ENCODE measurements at places on chromosomes 6 and 20. TPM values are rescaled to one million over a fixed set of nuclear protein-coding genes. Genes with fewer than 3 reads are reported as not detected.
A peak's percentile ranks its signal among the peaks of the same experiment; 100 is the strongest.

The TMEM200A gene
- total RNA-seq: 0.65 TPM

The SNTA1 gene
- 24.1 TPM for total RNA-seq

The GNAS gene
- total RNA-seq: 679 TPM

The SLC17A3 gene
- total RNA-seq: not detected

The SRSF6 gene
- 46.1 TPM for total RNA-seq

The NOTCH4 gene
- total RNA-seq: 30.6 TPM

The VSX1 gene
- total RNA-seq: not detected

The SLC35F1 gene
- 5.4 TPM for total RNA-seq

The BACH2 gene
- 4.2 TPM for total RNA-seq

The SOX18 gene
- 19.0 TPM for total RNA-seq

- peak overlapping the region; percentile 95 for H3K27ac ChIP-seq
- no peaks in the 10 kb centered on the region for H3K27me3 ChIP-seq
- H3K4me3 ChIP-seq: peak overlapping the region; percentile 89
These were observed 1.2 kb downstream of the ABHD12 start for GRCh38 chr20:25389401-25389857.

GRCh38 chr6:169972101-169972651 is 220.8 kb downstream of the ERMARD start:
- no peaks in the 10 kb centered on the region for H3K36me3 ChIP-seq
- peaks cover 9% of the 10 kb centered on the region for H3K27me3 ChIP-seq
- no peaks in the 10 kb centered on the region for H3K4me1 ChIP-seq
- no peak overlapping the region for H3K4me3 ChIP-seq
- no peak for DNase-seq
- no peak overlapping the region for H3K27ac ChIP-seq

DNA sequence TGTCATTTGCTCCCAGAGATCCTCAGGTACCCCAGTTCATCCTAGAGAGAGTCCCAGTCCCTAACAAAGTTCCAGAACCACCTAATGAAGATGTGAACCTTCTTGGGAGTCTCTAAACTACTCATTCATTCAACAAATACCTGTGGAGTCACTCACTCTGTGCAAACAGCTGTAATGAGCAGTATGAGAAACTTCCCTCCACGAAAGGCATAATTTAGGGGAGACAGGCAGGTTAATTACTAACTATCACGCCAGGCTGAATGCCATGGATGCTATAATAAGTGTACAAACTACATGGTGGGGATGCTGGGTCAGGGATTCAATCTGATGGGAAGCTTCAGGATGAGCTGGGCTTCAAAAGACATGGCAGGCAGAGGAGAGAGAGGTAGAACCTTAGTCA is 70.1 kb upstream of the AFDN start:
- H3K4me1 ChIP-seq: peaks cover 13% of the 10 kb centered on the region
- no peak overlapping the region for H3K4me3 ChIP-seq
- H3K27ac ChIP-seq: no peak overlapping the region
- H3K36me3 ChIP-seq: no peaks in the 10 kb centered on the region

DNA sequence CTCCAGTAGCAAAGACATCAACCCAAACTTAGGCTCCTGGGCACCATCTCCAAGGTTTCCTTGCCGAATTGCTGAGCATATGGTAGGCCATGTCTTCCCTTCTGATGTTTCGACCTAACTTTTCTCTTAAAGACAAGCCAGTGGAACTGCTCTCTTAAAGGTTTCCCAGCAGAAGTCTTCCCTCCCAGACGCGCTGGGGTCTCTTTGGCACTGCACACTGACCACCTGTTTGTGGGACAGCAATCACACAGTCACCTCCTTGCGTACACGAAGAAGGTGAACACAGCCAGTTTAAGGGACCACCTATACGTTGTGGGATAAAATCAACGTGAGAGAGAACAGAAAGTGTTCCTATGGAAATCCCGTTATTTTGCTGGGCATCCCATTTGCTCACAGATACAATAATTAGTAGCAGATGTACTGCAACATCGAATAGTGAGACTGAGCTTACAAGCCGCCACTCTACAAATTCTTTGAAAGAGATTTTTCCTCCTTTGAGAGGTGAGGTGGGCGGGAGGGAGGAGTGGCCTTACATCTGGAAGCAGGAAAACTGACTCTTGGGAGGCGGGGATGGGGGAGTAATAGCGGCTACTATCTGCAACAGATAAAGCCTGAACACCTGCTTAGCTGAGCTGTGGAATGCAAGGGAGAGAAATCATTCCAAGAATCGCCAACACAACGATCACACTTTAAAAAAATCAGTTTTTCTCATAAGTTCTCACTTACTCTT is 9.9 kb downstream of the GRIK2 start:
- no peak for DNase-seq
- H3K4me3 ChIP-seq: no peak overlapping the region
- no peaks in the 10 kb centered on the region for H3K27me3 ChIP-seq
- no peaks in the 10 kb centered on the region for H3K4me1 ChIP-seq
- no peaks in the 10 kb centered on the region for H3K36me3 ChIP-seq

GRCh38 chr6:132153221-132153898 is 202.2 kb upstream of the CCN2 start:
- H3K36me3 ChIP-seq: no peaks in the 10 kb centered on the region
- no peaks in the 10 kb centered on the region for H3K4me1 ChIP-seq
- H3K27me3 ChIP-seq: no peaks in the 10 kb centered on the region
- no peak for DNase-seq
- H3K4me3 ChIP-seq: no peak overlapping the region

DNA sequence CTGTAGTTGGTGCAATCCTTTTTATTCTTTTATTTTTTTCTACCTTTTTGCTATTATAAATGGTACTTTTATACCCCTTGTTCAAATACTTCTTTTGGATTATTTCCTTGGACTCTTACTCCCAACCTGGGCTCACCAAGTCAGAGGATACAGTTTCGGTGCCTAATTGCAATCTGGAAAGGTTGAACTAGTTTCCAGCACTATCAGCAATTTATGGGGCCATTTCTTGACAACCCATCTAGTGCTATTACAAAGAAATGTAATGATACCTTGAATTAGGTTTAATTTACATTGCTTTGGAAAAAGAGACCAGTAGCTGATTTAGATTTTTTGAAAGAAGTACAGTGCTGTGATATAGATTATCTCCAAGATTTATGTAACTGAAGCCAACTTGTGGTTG is 5.2 kb downstream of the PTPRA start:
- no peak overlapping the region for H3K4me3 ChIP-seq
- H3K27ac ChIP-seq: no peak overlapping the region
- peaks cover 54% of the 10 kb centered on the region for H3K4me1 ChIP-seq
- no peaks in the 10 kb centered on the region for H3K27me3 ChIP-seq
- no peak for DNase-seq
- no peaks in the 10 kb centered on the region for H3K36me3 ChIP-seq

- no peaks in the 10 kb centered on the region for H3K36me3 ChIP-seq
- no peaks in the 10 kb centered on the region for H3K27me3 ChIP-seq
- no peak overlapping the region for H3K27ac ChIP-seq
- no peak for DNase-seq
These were observed 58.6 kb downstream of the AK9 start for GRCh38 chr6:109632405-109632804.

- no peaks in the 10 kb centered on the region for H3K27me3 ChIP-seq
- no peaks in the 10 kb centered on the region for H3K36me3 ChIP-seq
- H3K4me3 ChIP-seq: no peak overlapping the region
These were observed 174.9 kb downstream of the ISM1 start for GRCh38 chr20:13396022-13396421.

- no peaks in the 10 kb centered on the region for H3K27me3 ChIP-seq
- no peak for DNase-seq
- H3K36me3 ChIP-seq: peaks cover 27% of the 10 kb centered on the region
- no peak overlapping the region for H3K4me3 ChIP-seq
- H3K27ac ChIP-seq: no peak overlapping the region
These were observed 1.7 kb upstream of the HSD17B8 start for GRCh38 chr6:33202799-33203198.

GRCh38 chr6:17591287-17591686 is 8.8 kb upstream of the FAM8A1 start:
- no peaks in the 10 kb centered on the region for H3K27me3 ChIP-seq
- H3K36me3 ChIP-seq: no peaks in the 10 kb centered on the region
- H3K27ac ChIP-seq: no peak overlapping the region
- no peak for DNase-seq
- no peak overlapping the region for H3K4me3 ChIP-seq

DNA sequence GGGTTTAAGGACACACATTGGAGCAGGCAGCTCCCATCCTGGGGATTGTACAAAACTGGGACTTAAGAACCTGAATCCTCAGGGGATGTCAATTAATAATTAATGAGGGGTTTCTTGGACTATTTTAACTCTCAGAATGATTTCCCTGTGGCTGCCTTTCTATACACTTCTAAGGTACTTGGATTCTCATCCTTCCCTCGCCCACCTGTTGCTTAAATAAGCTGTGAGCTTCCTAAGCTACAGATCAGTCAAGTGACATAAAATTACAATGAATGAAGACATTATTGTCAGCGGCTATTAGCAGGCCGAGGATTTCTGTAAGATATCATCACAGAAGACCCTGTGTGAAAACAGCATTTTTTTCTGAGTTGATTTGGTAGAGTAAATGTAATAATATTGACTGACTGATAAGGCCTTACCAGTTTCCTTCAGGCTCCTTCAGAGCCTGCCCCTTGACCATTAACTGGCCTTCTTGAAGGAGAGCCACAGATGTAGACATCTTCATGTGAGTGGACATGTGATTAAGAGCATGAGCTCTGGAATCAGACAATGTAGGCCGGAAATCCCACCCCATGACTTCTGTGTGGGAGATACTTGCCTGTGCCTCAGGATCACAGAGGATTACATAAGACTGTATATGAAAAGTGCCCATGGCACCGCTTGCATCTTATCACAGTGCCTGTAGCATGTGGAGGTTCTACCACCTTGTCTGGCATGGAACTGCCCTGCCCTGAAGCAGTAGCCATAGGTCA is 101.7 kb downstream of the TULP4 start:
- peaks cover 12% of the 10 kb centered on the region for H3K4me1 ChIP-seq
- no peaks in the 10 kb centered on the region for H3K27me3 ChIP-seq
- peak; percentile 75 for DNase-seq
- H3K4me3 ChIP-seq: no peak overlapping the region
- H3K36me3 ChIP-seq: peaks cover 14% of the 10 kb centered on the region

- H3K36me3 ChIP-seq: no peaks in the 10 kb centered on the region
- no peak for DNase-seq
- H3K27ac ChIP-seq: no peak overlapping the region
- H3K4me3 ChIP-seq: no peak overlapping the region
- H3K4me1 ChIP-seq: peaks cover 12% of the 10 kb centered on the region
These were observed 611.3 kb downstream of the HDGFL1 start for GRCh38 chr6:23180504-23181293.

GRCh38 chr20:22369100-22369499 is 215.3 kb downstream of the FOXA2 start:
- H3K36me3 ChIP-seq: no peaks in the 10 kb centered on the region
- no peak overlapping the region for H3K4me3 ChIP-seq
- H3K27me3 ChIP-seq: peaks cover 21% of the 10 kb centered on the region
- no peak overlapping the region for H3K27ac ChIP-seq

DNA sequence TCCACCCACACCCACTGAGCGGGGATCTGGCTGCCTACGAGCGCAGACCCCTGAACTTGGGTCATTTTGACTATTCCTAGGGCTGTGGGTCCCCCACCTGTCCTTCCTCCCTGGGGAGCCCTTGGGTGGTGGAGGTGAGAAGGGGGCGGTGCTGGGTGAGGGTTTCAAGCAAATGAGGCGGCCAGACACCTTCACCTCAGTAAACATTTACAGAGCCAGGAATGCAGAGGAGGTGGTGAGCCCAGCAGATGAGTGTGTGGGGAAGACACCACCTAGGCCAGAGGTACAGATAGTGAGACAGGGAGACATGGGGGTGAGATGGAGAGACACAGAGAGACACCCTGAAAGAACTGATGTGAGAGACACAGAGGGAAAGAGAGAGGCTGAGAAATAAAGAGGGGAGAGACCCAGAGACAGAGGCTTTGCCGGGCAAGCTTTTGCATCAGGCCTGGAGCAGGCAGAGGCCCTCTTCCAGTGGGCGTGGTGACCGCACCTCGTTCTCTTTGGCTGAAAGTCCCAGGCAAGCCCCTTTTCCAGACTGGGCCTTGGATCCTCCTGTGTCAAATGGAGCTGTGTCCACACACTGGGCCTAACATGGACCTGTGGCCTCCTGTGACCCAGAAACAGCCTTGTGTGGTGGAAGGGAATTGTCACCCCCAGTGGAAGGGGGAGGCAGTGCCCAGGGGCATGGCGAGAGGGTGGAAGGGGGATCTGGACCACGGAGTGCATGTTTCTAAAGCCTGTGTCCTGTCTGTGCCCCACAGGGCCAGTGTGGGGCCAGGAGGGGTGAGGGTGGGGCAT is 29.7 kb downstream of the CEBPB start:
- peaks cover 29% of the 10 kb centered on the region for H3K4me1 ChIP-seq
- DNase-seq: no peak
- no peak overlapping the region for H3K27ac ChIP-seq
- H3K4me3 ChIP-seq: no peak overlapping the region

- H3K27me3 ChIP-seq: no peaks in the 10 kb centered on the region
- no peak for DNase-seq
- H3K4me3 ChIP-seq: no peak overlapping the region
- H3K4me1 ChIP-seq: no peaks in the 10 kb centered on the region
- H3K27ac ChIP-seq: no peak overlapping the region
These were observed 312.7 kb downstream of the LAMA2 start for GRCh38 chr6:129195643-129196042.

- H3K4me3 ChIP-seq: no peak overlapping the region
- DNase-seq: no peak
These were observed 81.2 kb downstream of the DACT2 start for GRCh38 chr6:168238159-168238909.

DNA sequence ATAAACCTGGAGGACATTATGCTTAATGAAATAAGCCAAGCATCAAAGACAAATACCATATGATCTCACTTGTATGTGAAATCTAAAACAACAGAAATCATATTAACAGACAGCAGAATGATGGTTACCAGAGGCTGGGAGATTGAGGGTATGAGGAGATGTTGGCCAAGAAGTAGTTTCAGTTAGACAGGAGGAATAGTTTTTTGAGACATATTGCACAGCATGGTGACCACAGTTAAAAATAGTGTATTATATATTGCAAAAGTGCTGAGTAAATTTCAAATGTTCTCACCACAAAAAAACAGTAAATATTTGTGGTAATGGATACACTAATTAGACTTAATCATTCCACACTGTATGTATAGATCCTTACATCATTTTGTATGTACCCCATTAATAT is 1.8 kb downstream of the GABRR1 start:
- no peak overlapping the region for H3K27ac ChIP-seq
- H3K27me3 ChIP-seq: no peaks in the 10 kb centered on the region
- H3K36me3 ChIP-seq: no peaks in the 10 kb centered on the region
- DNase-seq: no peak
- H3K4me1 ChIP-seq: peaks cover 4% of the 10 kb centered on the region

- H3K27me3 ChIP-seq: no peaks in the 10 kb centered on the region
- H3K27ac ChIP-seq: no peak overlapping the region
- no peak for DNase-seq
- H3K36me3 ChIP-seq: no peaks in the 10 kb centered on the region
These were observed 161.4 kb downstream of the FOXC1 start for GRCh38 chr6:1770968-1771723.

GRCh38 chr20:9942736-9943135 is 92.1 kb upstream of the ANKEF1 start:
- no peaks in the 10 kb centered on the region for H3K4me1 ChIP-seq
- DNase-seq: no peak
- no peaks in the 10 kb centered on the region for H3K36me3 ChIP-seq
- no peak overlapping the region for H3K4me3 ChIP-seq
- H3K27ac ChIP-seq: no peak overlapping the region

GRCh38 chr6:40543776-40544175 is 43.4 kb downstream of the LRFN2 start:
- no peaks in the 10 kb centered on the region for H3K27me3 ChIP-seq
- H3K4me1 ChIP-seq: no peaks in the 10 kb centered on the region
- H3K4me3 ChIP-seq: no peak overlapping the region
- no peak for DNase-seq
- no peaks in the 10 kb centered on the region for H3K36me3 ChIP-seq

- H3K27ac ChIP-seq: no peak overlapping the region
- peaks cover 29% of the 10 kb centered on the region for H3K4me1 ChIP-seq
- no peak for DNase-seq
- no peaks in the 10 kb centered on the region for H3K36me3 ChIP-seq
- H3K4me3 ChIP-seq: no peak overlapping the region
These were observed 127.6 kb downstream of the MRPL14 start for GRCh38 chr6:43999628-44000027.

All from esophagus muscularis mucosa (tissue), 4 donors.